ENCODE measurements at places on chromosomes 5 and 9.

GRCh38 chr9:136645352-136645902, 17.3 kb upstream of the EGFL7 start:
- no peak for DNase-seq

DNA sequence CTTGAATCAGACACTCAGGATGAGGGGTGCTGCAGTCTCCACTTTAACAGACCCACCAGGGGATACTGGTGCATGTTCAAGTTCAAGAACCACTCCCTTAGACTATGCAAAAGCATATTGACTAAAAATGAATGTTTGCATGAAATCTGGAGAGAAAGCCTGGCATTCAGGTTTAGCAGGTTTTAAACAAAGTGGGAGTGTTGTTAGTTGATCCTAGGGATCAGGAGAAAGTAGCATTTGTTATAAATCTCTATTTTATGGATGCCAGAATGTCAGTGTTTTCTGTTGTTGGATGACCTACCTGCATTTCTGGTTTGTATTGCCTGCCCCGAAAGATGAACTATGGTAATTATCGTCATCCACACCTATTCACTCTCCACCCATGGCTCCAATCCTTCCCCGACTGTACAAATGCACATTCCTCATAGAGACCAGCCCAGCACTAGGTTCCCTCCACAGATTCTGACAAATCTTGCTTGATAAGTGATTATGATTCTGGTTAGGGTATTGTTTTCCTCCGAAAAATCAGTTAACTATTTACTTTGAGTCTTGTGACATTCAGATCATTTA, 17.2 kb downstream of the TMEM252 start:
- no peak for DNase-seq

- DNase-seq, result no peak
These were observed 47.4 kb upstream of the FST start for GRCh38 chr5:53433026-53433425.

- no peak for DNase-seq
These were observed 25.7 kb downstream of the FAM170A start for GRCh38 chr5:119655061-119655460.

- peak; percentile 4 for DNase-seq
These were observed 78.2 kb upstream of the MAP3K1 start for GRCh38 chr5:56737002-56737621.

DNA sequence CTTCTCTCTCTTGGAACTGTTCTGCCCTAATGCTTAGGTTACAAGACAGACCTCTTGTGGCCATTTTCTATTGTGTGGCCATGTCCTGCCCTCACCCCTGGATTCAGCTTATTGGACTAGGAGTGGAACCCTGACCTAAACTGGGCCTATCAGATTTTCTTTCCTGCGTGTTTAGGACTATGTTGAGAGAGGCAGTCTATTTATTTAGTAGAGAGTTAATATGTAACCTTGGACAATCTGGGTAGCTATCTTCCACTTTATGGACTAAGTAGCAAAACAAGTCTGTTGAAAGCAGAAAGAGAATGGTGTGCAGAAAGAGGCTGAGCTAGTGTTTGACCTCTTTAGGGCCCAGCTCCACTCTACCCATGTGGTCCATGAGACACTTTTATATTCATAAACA, 82.6 kb upstream of the SMIM32 start:
- DNase-seq, result no peak

DNA sequence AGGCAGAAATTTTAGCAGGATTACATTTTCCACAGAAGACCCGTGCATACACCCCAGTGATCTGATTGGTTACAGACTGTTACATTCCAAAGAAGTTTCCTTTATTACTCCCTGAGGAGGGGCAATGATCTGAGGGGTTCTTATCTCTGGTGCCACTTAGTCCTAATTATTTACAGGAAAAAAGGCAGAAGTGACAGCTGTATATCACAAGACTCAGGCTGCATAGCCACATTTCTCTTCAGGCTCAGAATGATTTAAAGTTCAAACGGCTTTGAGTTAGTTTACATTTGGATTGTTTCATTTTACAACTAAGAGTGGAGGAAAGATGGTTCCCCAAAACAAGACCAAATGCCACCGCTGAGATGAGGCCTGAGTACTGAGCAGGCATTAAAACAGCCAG, 17.3 kb downstream of the NAIF1 start:
- DNase-seq, result no peak

- DNase-seq, result no peak
These were observed 425.1 kb downstream of the ARHGEF28 start for GRCh38 chr5:74051076-74051475.

GRCh38 chr9:92164490-92164889, 49.3 kb upstream of the SPTLC1 start:
- DNase-seq, result no peak

GRCh38 chr5:173232499-173233346, 2.3 kb downstream of the NKX2-5 start:
- DNase-seq, result no peak

DNA sequence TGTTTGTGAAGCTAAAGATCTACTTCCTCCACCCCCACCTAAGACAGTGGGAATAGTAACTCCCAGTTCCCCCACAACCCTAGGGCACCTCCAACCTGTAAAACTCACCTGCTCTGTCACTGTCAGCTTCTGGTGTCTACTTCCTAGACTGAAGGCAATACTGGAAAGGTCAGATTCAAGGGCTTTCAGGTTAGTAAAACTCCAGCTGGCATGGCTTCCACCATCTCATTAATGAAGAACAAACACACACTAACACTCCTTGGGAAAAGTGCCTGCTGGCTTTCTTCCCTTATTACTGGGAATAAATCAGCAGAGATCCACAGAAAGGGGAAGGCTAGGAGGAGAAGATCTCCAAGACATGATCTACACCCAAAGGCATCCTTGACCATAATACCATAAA, 109.9 kb downstream of the TMEM174 start:
- DNase-seq, result no peak

DNA sequence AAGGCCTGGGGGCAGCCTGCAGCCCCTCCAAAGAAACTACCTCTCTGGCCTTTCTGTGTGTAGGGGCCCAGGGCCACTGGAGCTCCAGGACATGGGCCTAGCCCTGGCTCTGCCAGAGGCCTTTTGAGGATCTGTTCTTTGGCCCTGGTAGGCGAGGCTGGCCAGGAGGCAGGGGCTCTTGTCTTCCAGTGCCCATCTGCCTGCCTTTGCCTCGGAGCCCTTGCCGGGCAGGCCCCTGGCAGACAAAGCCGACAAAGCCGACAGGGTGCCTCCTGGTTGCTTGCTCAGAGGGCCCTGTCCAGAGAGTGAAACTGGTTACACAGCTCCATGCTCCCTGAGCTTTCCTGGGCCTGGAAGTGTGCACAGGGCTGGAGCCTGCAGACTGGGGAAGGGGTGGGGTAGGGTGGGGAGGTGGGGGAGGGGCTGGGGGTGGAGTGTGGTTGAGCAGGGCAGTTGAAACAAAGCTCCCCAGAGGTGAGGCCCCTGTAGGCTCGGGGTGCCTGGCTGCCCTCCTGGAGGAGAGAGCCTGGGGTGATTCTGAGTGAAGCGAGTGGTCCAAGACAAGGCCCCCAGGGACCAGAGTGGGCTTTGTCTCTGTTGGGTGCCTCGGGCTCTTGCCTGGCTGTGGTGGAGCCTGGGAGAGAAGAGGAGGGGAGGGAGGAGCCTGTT, 29.3 kb downstream of the PTPA start:
- DNase-seq, result peak; percentile 32

DNA sequence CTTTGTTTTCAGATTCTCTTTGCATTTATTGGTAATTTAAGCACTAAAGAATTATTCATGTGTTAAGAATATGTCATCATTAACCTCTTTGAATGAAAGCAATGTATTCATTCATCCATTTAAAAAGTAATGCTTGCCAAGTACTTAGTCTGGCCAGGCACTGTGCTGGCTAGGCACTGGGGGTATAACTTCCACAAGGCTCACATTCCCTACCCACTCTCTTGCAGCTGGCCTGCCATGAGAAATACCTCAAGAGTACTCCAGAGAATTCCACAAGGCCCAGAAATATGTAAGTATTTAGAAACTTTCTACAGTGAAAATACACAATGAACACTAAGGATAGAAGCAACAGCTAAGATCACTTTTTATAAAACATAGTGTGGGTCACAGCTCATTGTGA, 25.4 kb downstream of the ZNF300 start:
- DNase-seq, result no peak

- no peak for DNase-seq
These were observed 1.2 kb downstream of the FCHSD1 start for GRCh38 chr5:141649972-141650371.

GRCh38 chr5:124948754-124949275, 202.4 kb upstream of the ZNF608 start:
- DNase-seq, result no peak

GRCh38 chr5:17167171-17167891, 50.1 kb upstream of the BASP1 start:
- no peak for DNase-seq

GRCh38 chr5:120330558-120330957, 133.5 kb upstream of the PRR16 start:
- no peak for DNase-seq

DNA sequence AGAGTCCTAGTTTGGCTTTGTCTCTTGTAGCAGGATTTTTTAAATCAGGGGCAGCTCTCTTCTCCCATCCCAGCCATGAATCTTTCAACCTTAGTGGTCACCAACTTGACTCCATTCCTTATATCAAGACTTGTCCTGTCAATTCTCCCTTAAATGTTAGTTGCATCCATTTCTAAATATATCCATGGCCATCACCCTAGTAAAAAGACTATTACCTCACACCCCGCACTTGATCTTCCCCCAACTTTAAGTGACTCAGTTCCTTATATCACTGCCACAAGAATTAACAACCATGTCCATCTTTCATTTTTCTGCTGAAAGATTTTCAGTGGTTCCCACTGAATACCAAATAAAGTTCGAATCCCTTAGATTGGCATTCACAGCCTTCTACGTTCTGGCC, 67.0 kb downstream of the STX17 start:
- DNase-seq, result no peak

GRCh38 chr5:134088291-134088690, 26.2 kb upstream of the TCF7 start:
- DNase-seq, result no peak

GRCh38 chr5:80033513-80033912, 1.6 kb upstream of the THBS4 start:
- peak; percentile 87 for DNase-seq

Data from activated CD4-positive, alpha-beta T cell treated with anti-CD3 and anti-CD28 coated beads, Interleukin-10, Interleukin-2, amounts not matched to agents 100 ng/mL and 50 ng/mL, durations not matched to agents 16 hours and 8 hours (primary cell).